GM06990 (cell line): ENCODE measurements at places on chromosomes 16 and 17.

DNA sequence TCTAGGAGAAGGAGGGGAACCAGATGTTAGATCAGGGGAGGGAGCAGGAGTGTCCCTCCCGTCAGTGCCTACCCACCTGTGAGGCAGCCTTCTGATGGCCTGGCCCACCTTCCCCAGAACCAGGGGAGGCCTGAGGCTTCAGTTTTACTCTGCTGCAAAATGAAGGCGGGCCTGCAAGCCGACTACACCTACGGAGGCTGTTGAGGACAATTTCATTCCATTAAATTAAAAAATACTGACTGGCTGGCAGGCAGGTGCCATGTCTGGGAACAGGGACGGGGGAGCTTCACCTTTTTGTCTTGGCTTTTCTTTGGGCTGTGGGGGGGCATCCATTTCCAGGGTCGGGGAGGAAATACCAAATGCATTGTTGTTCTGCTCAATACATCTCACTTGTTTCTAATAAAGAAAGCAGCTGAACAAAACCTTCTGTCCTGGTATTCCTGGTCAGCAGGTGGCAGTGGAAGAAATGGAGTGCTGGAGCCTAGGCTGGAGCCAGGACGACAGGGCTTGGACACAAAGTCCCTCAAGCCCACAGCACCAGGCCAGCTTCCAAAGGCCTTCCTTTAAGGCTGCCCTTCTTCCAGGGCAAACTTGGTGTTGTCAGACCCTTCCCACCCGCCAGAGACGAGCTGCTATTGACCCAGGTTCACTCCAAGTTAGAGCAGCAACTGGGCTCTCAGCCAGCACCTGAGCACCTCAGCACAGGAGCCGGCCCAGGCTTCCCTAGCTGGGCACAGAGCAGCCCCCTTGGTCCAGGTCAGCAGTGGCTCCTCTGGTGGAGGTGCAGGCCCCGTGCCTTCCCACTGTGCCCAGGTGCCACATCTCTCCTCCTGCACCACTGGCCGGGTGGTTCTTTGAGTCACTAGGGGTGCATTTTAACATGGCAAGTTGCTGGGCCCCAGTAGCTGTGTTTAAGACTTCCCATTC lies 23.5 kb downstream of the PLCD3 start:
- DNase-seq = no peak

- DNase-seq = no peak
These were observed 445.7 kb downstream of the TOX3 start for GRCh38 chr16:52101246-52101645.

DNA sequence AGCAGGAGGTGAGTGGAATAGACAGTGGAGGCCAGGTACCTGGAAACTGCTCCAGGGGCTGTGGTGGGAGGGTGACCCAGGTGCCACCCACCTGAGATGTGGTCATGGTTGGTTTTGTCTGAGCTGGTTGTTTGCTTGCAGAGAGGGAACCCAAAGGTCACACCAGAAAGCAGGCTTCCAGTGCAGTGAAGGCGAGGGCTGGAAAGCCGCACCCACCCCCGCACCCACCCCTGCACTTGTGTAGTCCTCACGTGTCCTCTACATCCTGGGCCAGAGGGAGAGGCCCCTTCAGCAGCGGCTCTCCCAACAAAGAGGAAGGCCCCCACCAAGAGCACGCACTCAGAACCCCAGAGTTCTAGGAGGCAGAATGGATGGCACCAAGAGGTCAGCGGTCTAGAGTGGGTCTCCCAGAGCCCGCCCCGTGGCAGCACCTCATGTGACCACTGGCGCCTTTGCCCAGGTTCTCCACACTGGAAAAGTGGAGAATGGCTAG lies 92.6 kb upstream of the CBX4 start:
- no peak for DNase-seq

GRCh38 chr16:15897834-15898254 lies 9.4 kb upstream of the CEP20 start:
- peak; percentile 48 for DNase-seq

GRCh38 chr16:88830258-88830657 lies 18.5 kb upstream of the APRT start:
- no peak for DNase-seq

DNA sequence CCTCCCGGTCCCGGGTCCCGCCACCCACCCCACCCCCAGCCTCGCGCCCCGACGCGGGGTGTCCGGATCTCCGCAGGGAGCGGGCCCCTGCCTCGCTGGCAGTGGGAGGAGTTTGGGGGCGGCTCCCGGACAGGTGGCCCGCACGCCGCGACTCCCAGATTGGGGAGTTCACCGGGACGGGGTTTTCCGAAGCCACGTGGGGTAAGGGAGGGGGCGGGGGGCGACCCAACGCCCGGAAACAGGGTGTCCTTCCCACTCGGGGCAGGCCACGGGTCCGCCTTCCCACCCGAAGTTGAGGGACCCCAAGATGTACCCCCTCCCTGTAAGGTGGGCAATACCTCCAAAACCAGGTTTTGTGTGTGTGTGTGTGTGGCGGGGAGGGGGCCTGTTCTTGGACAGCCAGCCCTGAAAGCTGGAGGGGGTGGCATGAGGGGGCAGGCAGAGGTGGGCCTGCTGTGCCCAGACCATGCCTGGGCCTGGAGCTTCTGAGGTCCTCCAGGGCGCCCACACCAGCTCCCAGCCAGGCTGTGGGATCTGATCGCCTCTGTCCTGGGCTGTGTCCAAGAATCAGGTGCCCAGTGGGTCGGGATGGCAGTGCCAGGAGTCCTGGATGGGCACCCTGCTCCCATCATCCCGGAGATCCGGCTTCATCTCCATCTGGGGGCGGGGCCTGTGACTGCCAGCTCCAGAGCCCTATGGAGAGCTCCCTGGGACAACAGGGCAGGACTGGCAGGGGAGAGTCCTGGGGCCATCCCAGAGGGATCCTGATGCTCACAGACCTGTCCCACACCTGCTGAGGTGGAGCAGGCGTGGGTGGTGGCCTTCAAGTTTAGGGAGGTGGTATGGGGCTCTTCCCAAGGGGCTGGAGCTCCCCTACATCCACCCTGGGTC lies 767 bp downstream of the SYNGR2 start:
- peak; percentile 76 for DNase-seq

- no peak for DNase-seq
These were observed 11.6 kb downstream of the COTL1 start for GRCh38 chr16:84606081-84606875.

DNA sequence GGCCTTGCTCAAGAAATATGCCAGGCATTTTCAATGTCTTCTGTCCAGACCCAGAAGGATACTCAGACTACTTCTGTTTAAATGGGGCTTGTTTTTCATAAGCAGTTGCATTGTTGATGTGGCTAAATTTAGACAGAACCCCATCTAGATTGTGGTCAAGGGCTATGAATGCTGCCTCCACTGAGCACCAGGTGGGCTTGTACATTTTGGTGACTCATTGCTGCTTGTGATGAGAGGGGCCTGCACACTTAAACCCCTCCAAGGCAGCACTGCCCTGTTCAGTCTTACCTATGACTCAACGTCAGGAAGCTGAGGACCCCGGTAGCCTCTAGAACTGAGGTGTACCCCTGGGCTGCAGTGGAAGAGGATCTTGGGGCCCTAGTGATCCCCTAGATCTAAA lies 144.0 kb downstream of the PRKCA start:
- no peak for DNase-seq

- DNase-seq = no peak
These were observed 180.9 kb downstream of the HS3ST3A1 start for GRCh38 chr17:13420878-13421277.

DNA sequence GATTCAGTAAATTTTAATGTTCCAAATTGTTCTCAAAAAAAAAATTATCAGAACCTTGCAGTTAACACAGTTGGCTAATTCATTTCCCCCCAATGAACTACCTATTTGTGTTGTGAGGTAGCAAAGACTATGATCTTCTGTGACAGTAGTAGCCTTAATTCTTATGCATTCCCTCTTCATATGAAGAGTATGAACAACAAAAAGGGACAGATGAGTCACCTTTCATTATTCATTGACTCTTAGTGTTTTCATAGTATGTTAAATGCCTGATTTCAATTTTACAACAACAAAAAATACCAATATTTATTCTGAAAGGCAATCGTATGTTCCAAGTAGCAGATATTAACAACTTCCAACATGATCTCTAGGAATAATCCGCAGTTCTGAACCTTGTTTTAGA lies 3.6 kb upstream of the SLFN11 start:
- no peak for DNase-seq

- no peak for DNase-seq
These were observed 40.9 kb upstream of the MEOX1 start for GRCh38 chr17:43702637-43703036.

- DNase-seq = peak; percentile 83
These were observed 1.7 kb downstream of the SPHK1 start for GRCh38 chr17:76385892-76386786.

DNA sequence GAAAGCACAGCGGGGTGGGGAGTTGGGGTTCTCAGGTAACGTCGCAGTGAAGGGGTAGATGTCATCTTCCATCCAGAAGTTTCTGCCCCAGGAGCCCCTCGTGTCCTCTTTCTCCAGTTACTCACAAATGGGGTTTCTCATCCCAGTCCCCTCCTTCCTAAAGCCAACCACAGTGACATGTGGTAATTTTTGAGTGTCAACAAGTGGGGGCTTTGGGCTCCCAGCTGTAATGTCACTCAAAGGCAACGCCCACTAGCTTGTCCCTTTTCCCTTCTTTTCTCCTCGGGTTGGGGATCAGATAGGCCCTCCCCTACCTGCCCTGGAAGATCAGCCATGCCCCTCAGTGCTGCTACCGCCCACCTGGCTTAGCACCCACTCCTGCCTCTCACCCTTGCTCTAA lies 14.4 kb downstream of the IRX5 start:
- DNase-seq = no peak

GRCh38 chr17:7174603-7175326 lies 4.4 kb downstream of the ASGR1 start:
- no peak for DNase-seq

DNA sequence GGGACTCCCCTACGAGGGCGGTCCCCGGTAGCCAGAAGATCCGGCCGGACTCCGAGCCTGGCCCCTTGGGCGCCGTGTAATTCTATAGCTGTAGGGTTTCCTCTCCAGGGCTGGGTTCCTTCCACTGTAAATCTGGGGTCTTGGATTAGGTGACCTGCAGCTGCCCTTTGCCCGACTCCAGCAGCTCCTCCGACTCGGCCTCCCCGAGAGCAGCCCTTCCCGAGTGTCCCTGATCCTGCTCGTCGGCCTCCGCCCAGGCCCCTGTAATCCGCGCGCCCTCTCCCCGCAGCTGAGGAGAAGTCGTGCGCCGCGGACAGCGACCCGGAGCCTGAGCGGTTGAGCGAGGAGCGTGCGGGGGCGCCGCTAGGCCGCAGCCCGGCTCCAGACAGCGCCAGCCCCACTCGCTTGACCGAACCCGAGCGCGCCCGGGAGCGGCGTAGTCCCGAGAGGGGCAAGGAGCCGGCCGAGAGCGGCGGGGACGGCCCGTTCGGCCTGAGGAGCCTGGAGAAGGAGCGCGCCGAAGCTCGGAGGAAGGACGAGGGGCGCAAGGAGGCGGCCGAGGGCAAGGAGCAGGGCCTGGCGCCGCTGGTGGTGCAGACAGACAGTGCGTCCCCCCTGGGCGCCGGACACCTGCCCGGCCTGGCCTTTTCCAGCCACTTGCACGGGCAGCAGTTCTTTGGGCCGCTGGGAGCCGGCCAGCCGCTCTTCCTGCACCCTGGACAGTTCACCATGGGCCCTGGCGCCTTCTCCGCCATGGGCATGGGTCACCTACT lies 5.5 kb downstream of the TBX2 start:
- no peak for DNase-seq

- DNase-seq = no peak
These were observed 61.2 kb upstream of the MED13 start for GRCh38 chr17:62126292-62126691.

DNA sequence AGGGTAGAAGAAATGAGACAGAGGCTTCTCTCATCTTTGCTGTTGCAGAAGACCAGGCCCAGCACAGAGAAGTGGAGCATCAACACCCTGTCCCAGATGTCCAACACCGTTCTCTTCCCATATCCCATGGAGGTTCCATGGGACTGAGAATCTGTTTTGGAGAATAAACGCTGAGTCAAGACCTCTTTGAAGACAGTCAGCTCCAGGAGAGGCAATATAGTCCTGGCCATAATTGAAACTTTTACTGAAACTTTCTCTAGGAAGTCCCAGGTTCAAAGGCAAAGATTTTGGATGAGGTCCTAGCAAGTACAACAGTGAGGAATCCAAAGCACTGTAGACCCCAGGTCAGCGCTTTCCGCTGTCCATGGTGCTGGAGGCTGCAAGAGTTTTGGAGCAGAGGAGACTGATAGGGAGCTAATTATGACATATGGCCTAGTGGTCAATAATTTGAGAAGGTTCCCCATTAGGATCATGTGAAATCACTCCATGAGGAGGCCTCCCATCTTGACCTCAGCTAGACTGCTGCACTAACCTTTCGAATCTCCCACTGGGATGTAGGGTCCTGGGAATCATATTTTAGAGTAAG lies 36.0 kb downstream of the OSBPL7 start:
- DNase-seq = no peak

DNA sequence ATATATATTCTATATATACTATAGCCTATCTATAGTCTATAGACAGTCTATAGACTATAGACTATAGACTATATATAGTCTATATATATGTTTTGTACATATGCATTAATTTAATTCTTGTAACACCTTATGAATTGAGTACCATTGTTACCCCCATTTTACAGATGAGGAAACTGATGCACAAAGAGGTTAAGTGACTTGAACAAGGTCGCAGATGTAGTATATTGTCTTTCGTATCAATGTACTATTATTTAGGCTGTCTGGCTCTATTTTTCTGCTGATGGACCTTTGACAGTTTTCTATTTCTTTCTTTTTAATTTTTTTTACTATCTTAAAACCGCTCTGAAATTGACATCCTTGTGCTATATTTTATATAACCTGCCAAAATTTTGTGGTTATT lies 14.6 kb downstream of the LRRC36 start:
- no peak for DNase-seq

DNA sequence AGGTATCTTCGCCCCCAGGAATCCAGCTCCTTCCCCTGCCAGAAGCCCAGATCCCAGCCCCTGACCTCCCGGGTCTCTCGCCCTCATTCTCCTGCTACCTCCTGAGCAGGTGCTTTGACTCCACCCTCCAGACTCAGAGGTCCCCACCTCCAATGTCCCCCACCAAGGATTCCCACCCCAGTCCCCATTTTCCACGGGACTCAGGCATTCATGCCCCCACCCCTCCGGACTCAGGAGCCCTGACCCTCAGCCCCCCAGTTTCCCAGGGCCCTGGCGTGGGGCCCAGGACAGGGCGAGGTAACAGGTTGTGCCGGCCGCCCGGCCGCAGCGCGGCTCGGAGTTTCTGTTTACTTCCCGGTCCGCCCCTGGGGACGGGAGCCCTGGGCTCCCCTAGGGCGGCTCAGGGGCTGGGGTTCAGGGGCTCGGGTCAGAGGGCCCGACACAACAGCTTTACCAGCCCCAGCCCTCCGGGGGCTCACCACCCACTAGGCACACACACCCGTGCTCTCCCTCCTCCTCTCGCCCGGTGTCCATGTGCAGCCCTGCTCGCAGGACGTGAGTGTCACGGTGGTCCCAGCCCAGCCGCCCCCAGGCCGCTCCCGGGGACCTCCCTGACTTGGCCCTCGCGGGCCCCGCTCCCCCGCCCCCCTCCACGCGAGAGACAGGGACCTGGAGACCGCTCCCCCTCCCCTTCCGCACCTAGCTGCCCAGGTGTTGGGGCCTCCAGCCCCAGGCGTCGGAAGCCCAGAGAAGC lies 595 bp downstream of the BICDL2 start:
- DNase-seq = no peak
